ENCODE measurements at places on chromosomes 5 and 9.

DNA sequence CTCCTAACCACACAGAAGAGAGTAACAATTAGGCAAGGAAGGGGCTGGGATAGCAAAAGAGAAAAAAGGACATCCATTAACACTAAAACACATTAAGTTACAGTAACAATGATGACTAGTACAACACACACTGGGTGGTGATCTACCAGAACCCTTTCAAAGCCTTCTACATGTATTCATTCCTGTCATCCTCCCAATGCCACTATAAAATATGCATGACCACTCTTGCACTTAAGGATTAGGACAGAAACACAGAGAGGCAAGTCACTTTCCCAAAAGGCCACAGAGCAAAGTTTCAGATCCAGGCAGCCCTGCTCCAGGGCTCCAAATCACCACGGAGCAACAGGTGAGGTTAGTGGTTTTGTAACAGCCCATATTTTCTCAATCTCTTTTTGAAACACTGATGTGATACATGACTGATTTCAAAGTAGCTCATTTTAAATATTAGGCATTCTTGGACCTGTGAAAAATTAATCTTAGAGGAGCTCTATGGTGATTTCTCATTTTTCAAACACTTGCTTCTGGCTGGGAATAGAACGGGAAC, 86.7 kb downstream of the AUH start:
- peak; percentile 51 for ATAC-seq

DNA sequence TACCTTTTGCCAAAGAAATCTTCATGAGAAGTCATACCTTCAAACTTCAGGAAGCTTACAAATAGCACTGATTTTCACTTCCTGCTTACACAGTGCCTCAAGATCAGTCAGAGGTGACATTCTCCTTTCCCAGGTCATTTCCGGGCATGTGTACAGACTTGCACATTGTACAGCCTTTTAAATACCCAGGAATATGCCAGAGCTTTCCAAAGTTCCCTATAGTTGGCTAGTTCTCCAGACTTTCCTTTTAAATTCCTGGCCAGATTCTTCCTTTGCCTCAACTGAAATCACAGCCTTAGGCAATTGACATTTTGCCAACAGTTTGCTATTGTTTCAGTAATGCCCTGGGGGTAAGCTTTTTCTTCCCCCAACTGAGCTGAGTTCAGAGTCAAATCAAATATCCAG, 47.2 kb downstream of the RFX3 start:
- ATAC-seq: peak; percentile 73

DNA sequence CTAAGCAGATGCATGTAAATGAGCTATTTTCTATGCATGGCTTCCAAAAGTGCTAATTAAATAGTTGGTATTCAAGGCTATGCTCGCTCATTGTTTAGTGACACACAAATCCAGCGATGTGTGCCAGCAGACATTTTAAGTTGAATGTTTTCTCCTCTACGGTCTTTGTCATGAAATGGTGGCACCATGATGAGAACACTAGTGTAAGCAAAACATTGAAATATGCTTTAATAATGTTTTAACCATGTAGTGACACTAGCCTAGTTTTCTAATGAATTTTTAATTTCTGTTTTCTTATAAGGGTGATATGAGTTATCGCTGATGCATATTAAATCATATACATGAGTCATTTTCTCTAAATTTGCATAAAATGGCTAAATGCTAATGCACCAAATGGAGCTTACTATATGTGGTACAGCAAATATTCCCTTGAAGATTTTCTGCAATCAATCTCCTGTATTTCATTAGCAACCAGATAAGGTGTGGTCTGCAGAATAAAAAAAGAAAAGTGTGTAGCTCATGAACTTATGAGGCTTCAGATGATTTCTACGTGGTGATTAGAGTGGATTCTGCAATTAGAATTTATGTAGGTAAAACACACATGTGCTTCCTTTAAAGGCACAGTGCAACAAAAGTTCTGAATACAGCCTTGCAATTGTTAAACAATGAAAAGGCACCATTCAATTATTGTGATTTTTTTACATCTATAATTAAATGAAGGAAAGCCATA, 226.6 kb downstream of the MEF2C start:
- no peak for ATAC-seq

DNA sequence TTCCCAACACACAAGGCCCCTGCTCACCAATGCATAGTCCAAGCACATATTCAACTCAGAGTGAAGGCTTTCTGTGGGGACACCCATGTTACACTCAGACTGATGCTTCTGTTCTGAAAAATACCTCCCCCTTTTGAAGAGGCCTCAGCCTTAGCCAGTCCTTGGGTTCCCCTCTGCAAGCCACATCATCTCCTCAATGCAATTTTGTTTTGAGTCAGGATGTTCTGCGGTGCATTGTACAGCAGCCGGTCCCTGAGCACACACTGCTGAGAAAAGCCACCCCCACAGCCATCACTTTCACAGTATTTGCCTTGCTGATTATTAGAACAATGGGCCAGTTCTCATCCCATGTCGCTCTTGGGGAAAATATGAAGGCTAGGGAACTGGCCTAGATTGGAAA, 241.2 kb downstream of the FAM114A2 start:
- ATAC-seq: peak; percentile 14

Data from activated T-helper 17 cell treated with anti-CD3 and anti-CD28 coated beads, Interleukin-2, amount 50 U/mL, for 72 hours (primary cell).